ENCODE measurements at places on chromosomes 2 and 18. TPM values are rescaled to one million over a fixed set of nuclear protein-coding genes. Genes with fewer than 3 reads are reported as not detected.

DNA sequence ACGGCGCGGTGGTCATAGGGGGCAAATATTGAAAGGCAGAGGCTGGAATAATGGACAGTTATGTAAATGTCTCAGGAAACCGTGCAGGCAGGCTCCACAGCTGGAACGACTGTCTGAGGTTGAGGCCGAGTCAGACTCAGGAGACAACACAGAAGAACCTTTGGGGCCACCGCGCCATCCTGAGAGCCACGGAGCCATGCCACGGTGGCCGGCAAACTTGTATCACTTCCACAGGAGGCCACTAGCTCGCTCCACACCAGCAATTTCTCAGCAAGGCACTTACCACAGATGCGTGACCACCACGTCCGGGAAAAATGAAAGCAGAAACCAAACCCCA, 156.7 kb upstream of the SALL3 start:
- DNase-seq: no peak

E2F6 gene
- 3.2 TPM for polyA plus RNA-seq

DNA sequence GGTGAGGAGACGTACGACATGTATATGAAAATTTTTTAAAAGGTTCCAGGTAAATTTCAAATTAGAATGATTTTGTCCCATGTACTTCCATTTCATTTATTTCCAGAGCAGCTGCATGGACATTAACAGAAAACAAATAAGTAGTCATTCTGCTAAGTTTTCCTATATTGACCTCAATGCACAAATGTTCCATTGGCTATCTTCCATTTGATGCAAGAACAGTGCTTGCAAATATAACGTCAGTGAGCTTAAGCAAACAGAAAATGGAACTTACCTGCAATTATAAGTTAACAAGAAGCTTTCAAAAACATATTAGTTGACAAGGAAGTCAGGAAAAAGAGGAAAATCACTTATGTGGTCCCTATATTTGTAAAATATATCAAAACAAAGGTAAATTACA, 16.6 kb downstream of the PAIP2B start:
- no peak for DNase-seq

CFC1 gene
- polyA plus RNA-seq: not detected

REG3A gene
- not detected for polyA plus RNA-seq

GRCh38 chr2:189199797-189200196, 20.2 kb upstream of the COL5A2 start:
- no peak for DNase-seq

CHRNA1 gene
- polyA plus RNA-seq: 1.8 TPM

DNA sequence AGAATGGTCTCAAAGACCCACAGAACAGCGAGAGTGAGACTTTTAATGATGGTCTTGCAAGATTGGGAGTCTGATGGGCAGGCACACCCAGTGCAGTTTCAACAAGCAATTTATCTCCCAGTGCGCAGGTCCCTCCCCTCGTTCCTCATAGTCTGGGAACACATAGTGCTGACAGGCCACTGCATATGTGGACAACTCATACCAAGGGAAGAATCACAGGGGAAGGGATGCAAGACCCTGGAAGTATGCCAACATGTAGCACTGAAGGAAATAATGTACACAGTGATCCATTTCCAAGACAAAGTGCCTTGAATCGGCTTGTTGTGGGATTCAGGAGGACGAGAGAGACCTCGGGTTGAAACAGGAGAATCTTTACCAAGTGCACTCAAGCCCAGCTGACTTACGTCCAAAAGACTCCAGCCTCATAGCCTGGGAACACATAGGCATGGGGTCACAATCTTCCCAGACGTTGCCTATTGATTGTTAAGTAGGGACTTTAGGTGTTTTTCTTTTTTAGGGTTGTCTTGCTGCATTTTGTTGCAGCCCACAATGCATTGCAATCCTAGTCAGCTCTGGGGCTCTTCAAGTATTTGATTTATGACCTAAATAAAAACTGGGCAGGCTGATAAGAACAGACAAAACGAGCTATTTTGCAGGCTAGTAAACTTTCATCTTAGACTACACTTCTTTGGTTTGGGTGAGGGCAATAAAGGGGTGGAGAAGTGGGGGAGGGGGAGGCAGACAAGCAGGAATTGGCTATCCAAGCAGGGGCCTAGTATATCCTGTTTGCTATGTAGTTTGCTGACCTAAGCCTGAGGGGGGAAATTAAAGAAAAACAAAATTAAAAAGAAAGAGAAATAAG, 24.7 kb upstream of the SERPINB5 start:
- DNase-seq: no peak

- DNase-seq: no peak
Observed at GRCh38 chr2:30145826-30146336, 926 bp upstream of the YPEL5 start.

GRCh38 chr2:150228936-150229335, 258.5 kb downstream of the RND3 start:
- no peak for DNase-seq
